B cell (primary cell): ENCODE measurements at places on chromosomes 5 and 9. TPM values are rescaled to one million over a fixed set of nuclear protein-coding genes. Genes with fewer than 3 reads are reported as not detected.

GRCh38 chr9:1046639-1047572 is 3.3 kb upstream of the DMRT2 start:
- H3K27ac ChIP-seq = no peak overlapping the region
- no peak overlapping the region for H3K4me3 ChIP-seq
- peaks cover 90% of the 10 kb centered on the region for H3K27me3 ChIP-seq
- peaks cover 44% of the 10 kb centered on the region for H3K4me1 ChIP-seq
- DNase-seq = peak; percentile 29

The RFX3 gene
- 37.2 and 39.1 TPM in 2 replicates for total RNA-seq

The TAL2 gene
- total RNA-seq = 6.7 and 7.0 TPM in 2 replicates

The DNAJB5 gene
- 1.0 and 2.4 TPM in 2 replicates for total RNA-seq

The UIMC1 gene
- total RNA-seq = 83.5 and 98.1 TPM in 2 replicates
